Neural crest cell (in vitro differentiated cells): ENCODE measurements at places on chromosomes 5 and 9.

DNA sequence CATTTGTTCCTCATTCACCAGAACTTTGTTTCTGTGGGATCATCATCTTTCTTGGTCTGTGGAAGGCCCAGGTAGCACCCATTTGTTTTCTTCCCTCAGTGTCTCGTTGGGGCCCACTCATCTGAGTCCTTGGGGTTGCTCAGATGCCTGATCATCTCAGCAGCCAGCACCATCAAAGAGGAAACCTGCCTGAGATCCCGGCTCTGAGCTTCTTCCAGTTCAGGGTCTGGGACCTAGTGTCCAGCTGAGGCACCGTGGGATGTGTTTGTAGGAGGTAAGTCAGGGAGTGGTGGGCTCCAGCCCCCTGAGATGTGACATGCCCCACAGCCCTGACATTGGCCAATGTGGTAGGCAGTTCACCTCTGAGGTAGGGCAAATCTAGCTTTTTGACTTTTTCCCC, 9.4 kb upstream of the CD180 start:
- H3K36me3 ChIP-seq: no peaks in the 10 kb centered on the region
- no peak for DNase-seq
- H3K4me1 ChIP-seq: no peaks in the 10 kb centered on the region
- H3K27me3 ChIP-seq: no peaks in the 10 kb centered on the region
- no peak overlapping the region for H3K4me3 ChIP-seq

DNA sequence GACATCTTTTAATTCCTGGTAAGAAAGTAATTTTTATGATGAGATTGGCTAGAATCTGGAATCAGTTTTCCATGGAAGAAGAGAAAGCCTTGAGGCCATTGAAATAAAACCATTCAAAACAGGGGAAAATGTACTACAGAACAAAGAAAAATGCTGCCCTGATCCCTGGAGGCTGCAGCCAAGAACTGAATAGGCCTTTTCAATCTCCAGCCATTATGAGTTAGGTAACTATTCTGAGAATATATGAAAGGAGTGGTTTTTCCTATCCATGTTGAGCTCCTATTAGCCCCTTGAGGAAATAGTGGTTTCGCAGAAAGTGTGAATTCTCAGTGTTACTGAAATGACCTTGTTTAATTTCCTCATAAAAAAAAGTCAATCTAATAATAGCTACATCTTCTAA, 408.5 kb upstream of the GRAMD2B start:
- H3K27ac ChIP-seq: peak overlapping the region; percentile 79
- peak overlapping the region; percentile 11 for H3K4me3 ChIP-seq
- no peaks in the 10 kb centered on the region for H3K27me3 ChIP-seq
- H3K4me1 ChIP-seq: peaks cover 45% of the 10 kb centered on the region
- no peak for DNase-seq

DNA sequence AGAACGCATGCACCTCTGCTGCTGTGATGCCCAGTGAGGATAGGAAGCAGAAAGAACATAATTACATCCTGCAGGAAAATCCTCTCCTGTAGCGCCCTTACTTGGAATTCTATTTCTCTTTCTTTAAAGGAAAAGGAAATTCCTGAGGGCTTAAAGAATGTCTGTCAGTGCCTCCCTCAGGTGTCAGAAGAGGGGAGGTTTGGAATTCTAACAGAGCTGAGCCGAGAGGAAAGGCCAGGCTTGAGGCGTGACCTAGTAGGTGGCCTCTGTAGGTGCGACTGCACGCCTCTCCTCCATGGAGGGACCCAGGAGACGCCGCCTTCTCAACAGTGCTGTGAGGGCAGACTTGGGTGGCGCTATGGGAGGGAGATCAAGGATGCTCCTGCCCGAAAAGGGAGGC, 55.9 kb upstream of the ERCC6L2 start:
- peaks cover 4% of the 10 kb centered on the region for H3K4me1 ChIP-seq
- peaks cover 5% of the 10 kb centered on the region for H3K36me3 ChIP-seq
- no peak for DNase-seq
- H3K4me3 ChIP-seq: no peak overlapping the region

- H3K27ac ChIP-seq: no peak overlapping the region
- no peak overlapping the region for H3K4me3 ChIP-seq
- H3K4me1 ChIP-seq: peaks cover 22% of the 10 kb centered on the region
These were observed 33.8 kb downstream of the MFAP3 start for GRCh38 chr5:154072414-154073171.

DNA sequence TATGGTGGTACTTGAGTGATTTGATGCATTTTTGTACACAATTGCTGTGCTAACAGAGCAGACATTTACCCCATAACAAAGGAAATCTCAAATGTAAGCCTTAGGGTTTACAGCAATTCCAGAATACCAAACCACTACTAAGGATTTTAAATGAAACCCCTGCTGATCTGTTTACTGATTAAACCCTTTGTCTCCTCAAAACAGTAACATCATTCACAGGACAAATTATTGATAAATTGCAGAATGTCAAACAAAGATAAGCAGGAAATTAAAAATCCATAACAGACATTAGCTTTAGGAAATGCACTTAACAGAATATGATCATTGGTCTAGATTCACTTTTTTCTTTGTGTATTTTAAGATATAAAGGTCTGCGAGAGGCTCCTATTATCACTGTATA, 1016.4 kb upstream of the DMAC1 start:
- H3K27me3 ChIP-seq: no peaks in the 10 kb centered on the region
- peak overlapping the region; percentile 2 for H3K4me3 ChIP-seq
- peaks cover 6% of the 10 kb centered on the region for H3K36me3 ChIP-seq
- H3K27ac ChIP-seq: peak overlapping the region; percentile 63
- DNase-seq: no peak
- peaks cover 41% of the 10 kb centered on the region for H3K4me1 ChIP-seq

- H3K27ac ChIP-seq: no peak overlapping the region
- no peaks in the 10 kb centered on the region for H3K36me3 ChIP-seq
- H3K4me1 ChIP-seq: no peaks in the 10 kb centered on the region
- DNase-seq: no peak
- H3K27me3 ChIP-seq: peaks cover 11% of the 10 kb centered on the region
These were observed 55.2 kb downstream of the SLC28A3 start for GRCh38 chr9:84285381-84285780.

GRCh38 chr9:133467101-133467500, 7.3 kb downstream of the CACFD1 start:
- H3K27me3 ChIP-seq: peaks cover 2% of the 10 kb centered on the region
- H3K4me1 ChIP-seq: no peaks in the 10 kb centered on the region
- H3K36me3 ChIP-seq: no peaks in the 10 kb centered on the region
- no peak for DNase-seq
- H3K4me3 ChIP-seq: peak overlapping the region; percentile 34
- no peak overlapping the region for H3K27ac ChIP-seq

DNA sequence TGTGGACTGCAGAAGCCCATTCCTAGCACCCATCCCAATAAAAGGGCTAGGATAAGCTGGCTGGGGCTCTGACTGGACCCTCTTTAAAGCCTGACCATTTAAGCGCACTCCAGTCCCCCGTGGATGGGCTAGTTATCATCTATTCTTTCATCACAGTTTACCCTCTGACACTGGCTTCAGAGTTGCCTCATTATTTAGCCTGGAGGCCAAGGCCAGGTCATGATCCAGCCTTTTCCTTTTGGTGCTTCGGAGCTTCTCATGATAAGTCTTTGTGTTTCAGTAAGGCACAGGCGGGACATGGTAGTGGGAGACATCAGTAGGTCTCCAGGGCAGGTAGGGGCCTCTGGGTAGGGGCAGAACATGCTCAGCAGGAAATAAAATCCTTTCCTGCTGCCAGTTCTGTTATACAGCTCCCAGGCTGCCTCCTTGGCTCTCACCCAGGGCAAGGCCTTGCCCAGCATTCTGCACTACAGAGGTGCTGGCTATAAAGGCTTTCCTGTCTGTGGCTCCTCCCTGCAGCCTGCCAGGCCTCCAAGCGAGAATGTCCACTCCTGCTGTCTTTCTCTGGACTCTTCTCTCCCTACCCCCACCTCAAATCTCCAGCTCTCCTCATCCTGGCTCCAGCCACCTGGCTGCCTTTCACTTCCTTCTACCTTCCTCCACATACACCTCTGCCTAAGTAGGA, 128.8 kb downstream of the FSTL4 start:
- H3K27ac ChIP-seq: no peak overlapping the region
- H3K36me3 ChIP-seq: no peaks in the 10 kb centered on the region
- peaks cover 5% of the 10 kb centered on the region for H3K27me3 ChIP-seq
- no peak for DNase-seq
- H3K4me1 ChIP-seq: peaks cover 11% of the 10 kb centered on the region
- H3K4me3 ChIP-seq: no peak overlapping the region

DNA sequence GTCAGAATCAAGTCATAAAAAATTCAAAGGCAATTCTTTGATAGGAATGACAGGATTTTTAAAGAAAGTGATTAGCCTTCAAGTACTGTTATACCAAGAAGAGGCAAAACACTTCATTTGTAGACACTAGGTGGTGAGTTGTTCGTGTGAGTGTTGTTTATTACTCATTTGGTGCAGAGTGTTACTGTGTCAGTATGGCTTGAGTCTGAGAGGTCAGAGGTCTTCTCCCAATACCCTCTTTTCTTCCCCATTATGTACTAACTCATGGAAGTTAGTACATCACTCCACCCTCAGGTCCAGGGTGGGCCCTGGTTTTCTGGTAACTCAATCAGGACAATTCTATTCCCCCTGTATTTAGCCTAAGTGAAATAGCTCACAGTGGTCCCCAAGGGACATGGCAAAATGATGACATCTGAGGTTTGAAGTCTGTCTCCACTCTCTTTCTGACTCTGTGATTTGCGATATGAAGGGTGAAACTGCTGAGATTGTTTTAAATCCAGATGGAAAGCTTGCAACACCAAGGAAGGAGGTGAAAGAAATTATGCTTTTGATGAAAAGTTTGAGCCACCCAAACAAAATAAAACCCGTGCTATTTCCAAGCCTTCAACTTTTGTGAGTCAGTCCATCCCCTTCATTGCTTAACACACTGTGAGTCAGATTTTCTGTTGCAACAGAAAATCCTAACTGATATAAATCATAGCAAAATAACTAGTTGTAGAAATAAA, 56.8 kb downstream of the NUDT12 start:
- no peak overlapping the region for H3K4me3 ChIP-seq
- peaks cover 37% of the 10 kb centered on the region for H3K4me1 ChIP-seq
- no peak for DNase-seq
- peaks cover 15% of the 10 kb centered on the region for H3K36me3 ChIP-seq

DNA sequence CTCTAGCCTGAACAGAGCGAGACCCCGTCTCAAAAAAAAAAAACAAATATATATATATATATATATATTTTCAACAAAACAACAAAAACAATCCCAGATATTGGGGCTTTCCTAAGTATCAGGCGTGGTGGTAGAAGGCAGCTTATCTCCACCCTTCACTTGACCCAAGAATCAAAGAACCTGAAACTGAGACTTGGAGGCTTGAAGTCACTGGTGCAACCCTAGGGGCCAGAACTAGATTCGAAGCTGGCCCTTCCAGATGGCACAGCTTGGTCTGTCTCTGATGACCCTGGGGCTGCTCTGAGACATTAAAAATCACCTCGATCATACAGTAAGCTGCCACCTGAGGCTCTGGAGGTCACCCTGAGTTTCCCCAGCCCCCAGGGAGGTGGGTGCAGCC, 1.3 kb upstream of the KCNMB1 start:
- peaks cover 7% of the 10 kb centered on the region for H3K27me3 ChIP-seq
- no peaks in the 10 kb centered on the region for H3K36me3 ChIP-seq
- no peak overlapping the region for H3K4me3 ChIP-seq
- H3K4me1 ChIP-seq: peaks cover 9% of the 10 kb centered on the region

GRCh38 chr9:75027187-75028107, 646 bp downstream of the CARNMT1 start:
- H3K4me1 ChIP-seq: peaks cover 31% of the 10 kb centered on the region
- H3K27ac ChIP-seq: peak overlapping the region; percentile 90
- DNase-seq: peak; percentile 3
- H3K36me3 ChIP-seq: peaks cover 3% of the 10 kb centered on the region
- peak overlapping the region; percentile 97 for H3K4me3 ChIP-seq

GRCh38 chr9:28735738-28736342, 1162.6 kb upstream of the C9orf72 start:
- H3K27ac ChIP-seq: no peak overlapping the region
- no peaks in the 10 kb centered on the region for H3K36me3 ChIP-seq
- no peaks in the 10 kb centered on the region for H3K27me3 ChIP-seq

- no peaks in the 10 kb centered on the region for H3K36me3 ChIP-seq
- H3K4me1 ChIP-seq: no peaks in the 10 kb centered on the region
- H3K4me3 ChIP-seq: no peak overlapping the region
- H3K27ac ChIP-seq: no peak overlapping the region
- DNase-seq: no peak
These were observed 87.3 kb upstream of the CCNG1 start for GRCh38 chr5:163350083-163350482.

- no peaks in the 10 kb centered on the region for H3K36me3 ChIP-seq
- no peak overlapping the region for H3K27ac ChIP-seq
- no peak overlapping the region for H3K4me3 ChIP-seq
- H3K27me3 ChIP-seq: peaks cover 21% of the 10 kb centered on the region
- DNase-seq: no peak
These were observed 40.6 kb downstream of the CAMK2A start for GRCh38 chr5:150248946-150249345.

GRCh38 chr9:96107436-96107835, 194.5 kb downstream of the HSD17B3 start:
- DNase-seq: no peak
- peaks cover 9% of the 10 kb centered on the region for H3K4me1 ChIP-seq
- no peaks in the 10 kb centered on the region for H3K36me3 ChIP-seq
- no peak overlapping the region for H3K4me3 ChIP-seq
- H3K27ac ChIP-seq: no peak overlapping the region
- no peaks in the 10 kb centered on the region for H3K27me3 ChIP-seq

- H3K4me3 ChIP-seq: peak overlapping the region; percentile 52
- no peak for DNase-seq
- H3K27me3 ChIP-seq: no peaks in the 10 kb centered on the region
- peak overlapping the region; percentile 92 for H3K27ac ChIP-seq
These were observed 239.6 kb downstream of the FANCC start for GRCh38 chr9:95077766-95078370.

- peaks cover 1% of the 10 kb centered on the region for H3K36me3 ChIP-seq
- H3K4me1 ChIP-seq: no peaks in the 10 kb centered on the region
- no peak overlapping the region for H3K4me3 ChIP-seq
- no peak overlapping the region for H3K27ac ChIP-seq
- no peaks in the 10 kb centered on the region for H3K27me3 ChIP-seq
These were observed 125.4 kb upstream of the FAM120A start for GRCh38 chr9:93326056-93326455.

DNA sequence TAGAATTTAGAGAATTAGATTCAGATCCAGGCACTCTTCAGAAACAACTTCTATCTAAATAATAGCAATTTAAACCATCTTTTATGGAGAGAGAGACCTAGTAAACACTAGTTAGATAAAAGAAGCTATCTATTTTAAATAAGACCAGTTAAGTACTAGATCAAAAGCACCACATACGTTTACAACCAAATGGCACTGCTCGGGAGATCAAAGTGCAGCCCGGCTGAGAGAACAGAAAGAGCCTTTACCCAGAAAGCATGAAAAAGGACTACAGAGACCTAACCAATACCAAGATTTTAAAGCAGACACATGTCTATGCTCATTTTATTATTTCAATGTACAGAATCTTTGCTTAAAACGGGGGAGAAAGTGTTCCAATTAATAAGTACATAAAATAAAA, 30.8 kb downstream of the LIX1 start:
- H3K36me3 ChIP-seq: peaks cover 6% of the 10 kb centered on the region
- no peak overlapping the region for H3K4me3 ChIP-seq
- H3K27ac ChIP-seq: no peak overlapping the region
- H3K27me3 ChIP-seq: no peaks in the 10 kb centered on the region
- DNase-seq: no peak
